ENCODE measurements at places on chromosomes 12 and 14.

- no peak for DNase-seq
Observed at GRCh38 chr14:59427653-59428580, 37.3 kb downstream of the GPR135 start.

- DNase-seq: no peak
Observed at GRCh38 chr14:99435327-99435726, 45.3 kb downstream of the SETD3 start.

GRCh38 chr14:105993814-105994213 is 467.4 kb downstream of the TMEM121 start:
- no peak for DNase-seq

- no peak for DNase-seq
Observed at GRCh38 chr14:104112113-104112505, 26.3 kb upstream of the KIF26A start.

DNA sequence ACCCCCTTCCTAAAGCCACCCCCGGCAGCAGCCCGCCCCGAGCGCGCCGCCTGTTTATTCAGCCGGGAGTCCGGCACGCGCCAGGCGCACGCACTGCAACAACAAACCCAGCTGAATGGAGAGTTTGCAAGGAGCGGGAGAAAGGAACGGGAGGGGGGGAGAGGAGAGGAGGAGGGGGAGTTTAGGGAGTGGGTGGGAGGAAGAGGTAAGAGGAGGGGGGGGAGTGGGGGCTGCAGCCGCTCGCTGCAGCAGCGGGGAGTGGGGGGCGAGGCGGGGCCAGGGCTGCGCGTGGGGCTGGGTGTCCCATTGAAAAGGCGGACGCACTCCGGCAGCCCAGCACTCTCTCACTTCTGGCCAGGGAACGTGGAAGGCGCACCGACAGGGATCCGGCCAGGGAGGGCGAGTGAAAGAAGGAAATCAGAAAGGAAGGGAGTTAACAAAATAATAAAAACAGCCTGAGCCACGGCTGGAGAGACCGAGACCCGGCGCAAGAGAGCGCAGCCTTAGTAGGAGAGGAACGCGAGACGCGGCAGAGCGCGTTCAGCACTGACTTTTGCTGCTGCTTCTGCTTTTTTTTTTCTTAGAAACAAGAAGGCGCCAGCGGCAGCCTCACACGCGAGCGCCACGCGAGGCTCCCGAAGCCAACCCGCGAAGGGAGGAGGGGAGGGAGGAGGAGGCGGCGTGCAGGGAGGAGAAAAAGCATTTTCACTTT is at the start of gene ASCL1:
Gene ASCL1 (plus strand): TSS at position 336 of the 712 bp plus-strand sequence. CDS start 571 bp downstream, outside the sequence.
- no peak for DNase-seq

- no peak for DNase-seq
Observed at GRCh38 chr14:52220924-52221811, 46.3 kb upstream of the PTGDR start.

DNA sequence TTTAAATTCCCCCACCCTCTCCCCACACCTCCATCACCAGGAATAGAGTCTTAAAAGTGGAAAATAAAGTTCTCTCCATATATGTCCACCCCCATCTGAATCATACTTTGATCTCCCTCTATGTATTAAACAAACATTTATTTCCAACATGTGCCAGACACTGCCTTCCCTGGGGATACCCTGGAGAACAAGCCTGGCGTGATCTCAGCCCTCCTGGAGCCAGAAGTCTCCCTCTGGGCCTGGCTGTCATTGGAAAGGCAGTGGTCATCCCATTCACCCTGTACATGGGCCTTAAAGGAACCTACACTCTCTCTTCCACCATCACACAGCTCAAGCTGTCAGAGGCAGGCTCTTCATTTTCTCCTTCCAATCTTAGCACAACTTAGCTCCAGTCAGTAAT is 143.6 kb downstream of the EMP1 start:
- no peak for DNase-seq

- no peak for DNase-seq
Observed at GRCh38 chr14:91493169-91493568, 16.9 kb downstream of the PPP4R3A start.

GRCh38 chr12:113189361-113189760 is 3.8 kb downstream of the RITA1 start:
- no peak for DNase-seq

GRCh38 chr12:46556819-46557524 is 184.4 kb upstream of the SLC38A2 start:
- no peak for DNase-seq

GRCh38 chr12:10268037-10268436 is 39.6 kb upstream of the KLRD1 start:
- DNase-seq: no peak

GRCh38 chr14:71466946-71467345 is 465.3 kb upstream of the RGS6 start:
- DNase-seq: no peak

DNA sequence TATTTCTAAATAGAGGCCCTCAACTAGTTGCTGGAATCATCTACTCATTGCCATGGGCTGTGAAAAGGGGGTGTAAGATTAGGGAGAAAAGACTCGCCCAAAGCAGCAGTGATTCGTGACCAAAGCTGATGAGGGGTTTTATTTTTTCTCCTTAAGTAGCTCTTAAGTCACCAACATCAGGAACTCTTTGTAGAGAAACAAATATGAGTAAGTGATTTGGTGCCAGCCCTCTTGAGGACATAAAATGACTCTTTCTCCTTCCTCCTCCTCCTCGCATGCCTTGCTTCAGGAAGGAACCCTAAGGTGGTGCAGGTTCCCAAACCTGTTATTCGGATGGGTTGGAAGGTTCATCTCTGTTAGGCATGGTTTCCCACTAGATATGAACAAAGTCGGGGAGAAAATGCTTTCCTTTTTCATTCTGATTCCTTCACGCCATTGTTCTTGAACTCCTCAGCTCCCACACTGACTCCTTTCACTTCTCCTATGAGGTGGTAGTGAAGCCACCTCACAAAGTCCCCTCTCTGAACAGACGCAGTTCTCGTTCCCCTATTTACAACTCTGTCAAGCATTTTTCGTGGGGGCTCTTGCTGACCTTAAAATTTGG is 113.4 kb downstream of the ETV6 start:
- no peak for DNase-seq

DNA sequence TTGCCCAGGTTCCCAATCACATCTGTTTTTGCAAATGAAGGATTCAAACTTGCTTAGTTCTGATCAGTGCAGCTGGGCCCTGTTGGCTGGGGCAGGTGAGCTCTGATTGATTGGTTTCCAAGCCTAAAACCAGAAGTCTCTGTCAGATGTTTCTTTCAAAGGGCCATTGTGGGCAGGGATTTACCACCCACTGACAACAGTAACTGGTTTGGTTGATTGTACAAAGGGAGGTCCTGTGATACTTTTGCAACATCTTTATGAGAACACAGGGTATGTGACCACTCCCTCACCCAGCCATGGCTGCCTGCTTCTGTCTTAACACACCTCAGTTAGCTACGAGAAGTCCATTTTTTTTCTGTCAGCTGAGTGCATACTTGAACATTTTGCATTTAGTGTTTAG is 184.1 kb downstream of the FLRT2 start:
- DNase-seq: no peak

GRCh38 chr12:130846369-130846768 is 7.3 kb upstream of the STX2 start:
- DNase-seq: no peak

DNA sequence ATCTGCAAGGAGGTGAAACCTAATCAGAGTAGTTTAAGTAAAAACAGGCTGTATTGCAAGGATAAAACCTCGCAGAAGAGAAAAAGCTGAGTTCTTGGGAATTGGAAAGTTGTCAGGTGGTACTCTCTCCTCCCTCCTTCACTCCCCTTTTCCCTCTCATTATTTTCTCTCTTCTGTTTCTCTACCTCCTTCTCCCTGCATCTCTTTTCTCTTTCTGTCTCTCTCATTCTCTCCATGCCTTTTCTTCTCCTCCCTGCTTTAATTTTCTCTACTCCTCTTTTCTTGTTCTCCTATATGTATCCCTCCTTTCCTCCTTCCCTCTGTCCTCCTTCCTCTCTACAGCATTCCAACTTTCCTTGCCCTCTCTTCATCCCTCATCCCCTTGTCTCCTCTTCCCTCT is 14.2 kb upstream of the PPP1R12A start:
- no peak for DNase-seq

DNA sequence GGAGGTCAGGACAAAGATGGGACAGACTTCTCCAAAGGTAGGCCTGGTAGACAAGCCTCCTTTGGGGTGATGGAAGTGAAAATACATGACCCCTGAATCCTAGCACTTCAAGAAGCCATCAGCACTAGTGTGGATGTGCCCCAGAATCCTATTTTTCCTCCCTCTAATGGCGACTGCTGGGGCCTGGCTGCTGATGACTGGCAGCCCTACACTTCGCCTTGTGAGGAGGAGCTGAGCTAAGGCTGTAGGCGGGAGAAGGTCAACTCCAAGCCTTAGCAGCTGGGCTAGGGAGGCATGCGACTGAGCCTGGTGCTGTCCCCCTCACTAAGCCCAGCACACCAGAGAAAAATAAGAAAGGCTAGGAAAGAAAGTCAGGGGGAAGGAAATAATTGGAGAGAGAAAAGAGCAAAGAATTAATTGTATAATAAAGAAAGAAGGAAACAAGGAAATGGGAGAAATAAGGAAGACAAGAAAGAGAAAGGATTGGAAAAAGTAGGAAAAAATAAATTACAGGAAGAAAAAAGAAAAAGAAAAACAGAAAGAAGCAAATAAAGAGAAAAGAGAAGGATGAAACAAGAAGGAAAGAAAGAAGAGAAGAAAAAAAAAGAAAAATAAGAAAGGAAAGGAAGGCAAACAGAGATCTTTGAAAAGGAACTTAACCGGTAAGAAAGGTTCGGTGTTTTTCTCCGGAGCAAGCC is 4.7 kb upstream of the HOXC10 start:
- no peak for DNase-seq

- DNase-seq: no peak
Observed at GRCh38 chr14:71931492-71932228, 569 bp upstream of the RGS6 start.

GRCh38 chr14:98819132-98819866 is 452.7 kb downstream of the BCL11B start:
- no peak for DNase-seq

- no peak for DNase-seq
Observed at GRCh38 chr12:26112703-26113147, 12.1 kb downstream of the BHLHE41 start.

DNA sequence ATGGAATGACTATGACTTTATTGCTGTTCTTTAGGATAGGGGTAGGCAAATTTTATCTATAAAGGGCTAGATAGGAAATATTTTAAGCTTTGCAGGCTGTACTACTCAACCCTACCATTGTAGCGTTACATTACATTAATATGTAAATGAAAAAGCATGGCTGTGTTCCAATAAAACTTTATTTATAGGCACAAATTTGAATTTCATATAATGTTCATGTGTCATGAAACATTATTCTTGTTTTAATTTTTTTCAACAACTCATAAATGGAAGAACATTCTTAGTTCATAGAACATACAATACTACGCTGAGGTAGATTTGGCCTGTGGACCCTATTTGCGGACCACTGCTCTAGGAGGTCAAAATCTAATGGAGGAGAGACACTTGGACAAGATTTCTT is 133.7 kb downstream of the SOX5 start:
- DNase-seq: no peak

DNA sequence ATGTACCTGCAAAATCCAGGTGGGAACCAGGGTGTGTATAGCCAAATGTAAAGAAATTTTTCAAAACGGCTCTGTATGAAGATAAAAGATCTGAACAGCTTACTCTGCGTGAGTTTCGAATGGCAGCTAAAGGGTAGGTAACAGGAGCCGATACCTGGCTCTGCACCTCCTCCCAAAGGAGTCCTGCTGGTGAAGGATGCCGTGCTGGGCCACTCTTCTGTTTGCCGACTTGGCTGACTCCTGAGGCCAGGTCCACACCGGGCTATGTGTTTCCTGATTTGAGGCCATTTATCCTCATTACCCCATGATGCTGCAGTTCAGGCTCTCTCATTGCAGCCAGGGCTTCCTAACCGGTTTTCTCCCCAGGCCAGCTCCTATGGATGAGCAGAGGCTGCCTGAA is 244.6 kb downstream of the SLC41A2 start:
- no peak for DNase-seq

DNA sequence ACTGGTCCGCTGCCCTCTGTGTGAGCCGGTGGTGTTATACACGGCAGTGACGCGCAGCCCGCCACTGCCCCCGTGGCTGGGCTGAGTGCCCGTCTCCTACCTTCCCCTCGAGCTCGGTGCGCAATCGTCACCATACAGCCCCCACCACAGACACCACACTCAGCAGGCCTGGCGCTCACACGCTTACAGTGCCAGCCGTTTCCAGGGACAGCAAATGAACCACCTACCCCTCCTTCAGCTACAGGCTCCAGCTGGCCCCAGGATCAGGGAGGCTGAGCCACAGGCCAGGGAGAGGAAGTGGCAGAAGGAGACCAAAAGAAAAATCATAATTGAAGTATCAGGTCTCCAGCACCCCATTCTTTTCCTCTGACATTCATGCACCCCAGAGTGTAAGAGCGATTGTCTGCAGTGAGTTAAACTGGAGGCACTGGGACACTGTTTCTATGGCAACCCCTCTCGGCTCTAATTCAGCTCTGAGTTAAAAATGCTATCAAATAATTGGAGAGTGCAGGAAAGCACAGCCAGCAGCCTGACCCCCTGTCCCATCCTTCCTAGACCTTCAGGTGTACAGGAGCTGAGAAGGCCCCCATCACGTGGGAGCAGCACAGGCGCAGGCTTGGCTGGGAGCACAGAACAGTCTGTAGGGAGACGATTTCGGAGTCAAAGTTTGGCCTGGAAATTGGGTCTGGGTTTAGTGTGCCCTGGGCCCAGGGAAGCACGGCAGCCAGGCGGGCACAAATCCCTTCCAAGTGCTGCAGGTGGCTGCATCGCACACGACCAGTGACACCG is 18.0 kb downstream of the LRTM2 start:
- no peak for DNase-seq

- no peak for DNase-seq
Observed at GRCh38 chr14:65412856-65413738, 567 bp downstream of the FUT8 start.

GRCh38 chr12:57616383-57617101 is 5.3 kb downstream of the ARHGEF25 start:
- DNase-seq: no peak

GRCh38 chr14:99166506-99166905 is 105.5 kb downstream of the BCL11B start:
- DNase-seq: no peak

GRCh38 chr12:69642531-69642930 is 31.8 kb upstream of the LRRC10 start:
- DNase-seq: no peak
